ENCODE measurements at places on chromosomes 2 and 18. TPM values are rescaled to one million over a fixed set of nuclear protein-coding genes. Genes with fewer than 3 reads are reported as not detected.

Gene MFSD2B
- not detected for total RNA-seq

Gene ZAP70
- total RNA-seq, result not detected

DNA sequence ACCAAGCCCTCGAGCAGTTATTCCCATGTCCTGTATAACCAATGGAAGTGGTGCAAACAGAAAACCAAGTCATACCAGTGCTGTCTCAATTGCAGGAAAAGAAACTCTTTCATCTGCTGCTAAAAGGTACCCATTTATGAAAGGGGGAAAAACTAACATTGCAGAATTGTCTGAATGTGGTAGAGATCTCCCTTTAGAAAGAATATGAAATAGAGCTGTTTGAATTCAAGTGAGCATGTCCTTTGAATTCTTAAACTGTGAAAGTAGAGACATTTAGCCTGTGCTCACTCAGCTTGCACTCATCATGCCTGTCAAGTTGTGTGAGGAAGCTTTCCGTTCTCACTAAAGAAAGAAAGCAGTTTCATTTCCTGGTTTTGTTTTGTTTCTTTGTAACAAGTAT lies 87.4 kb downstream of the EML4 start:
- no peak for DNase-seq

DNA sequence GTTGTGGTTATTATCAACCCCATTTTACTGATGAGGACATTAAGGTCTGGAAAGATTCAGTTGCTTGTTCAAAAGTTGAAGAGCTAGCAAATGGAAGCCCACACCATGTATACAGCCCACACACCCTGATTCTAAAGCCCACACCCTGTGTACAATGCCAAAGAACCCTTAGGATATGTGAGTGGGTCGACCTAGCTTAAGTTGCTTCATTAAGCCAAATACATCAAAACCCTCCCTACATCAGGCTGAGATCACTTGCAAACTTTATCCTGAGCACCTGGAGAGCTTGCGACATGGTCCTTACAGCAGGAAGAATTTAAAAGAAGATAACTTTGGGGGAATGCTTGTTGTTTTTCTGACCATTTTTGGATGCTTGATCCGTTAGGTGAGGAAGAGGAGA lies 435 bp upstream of the ARHGAP25 start:
- no peak for DNase-seq

- DNase-seq, result no peak
Measured at GRCh38 chr2:83756219-83756618, 702.9 kb downstream of the SUCLG1 start.

DNA sequence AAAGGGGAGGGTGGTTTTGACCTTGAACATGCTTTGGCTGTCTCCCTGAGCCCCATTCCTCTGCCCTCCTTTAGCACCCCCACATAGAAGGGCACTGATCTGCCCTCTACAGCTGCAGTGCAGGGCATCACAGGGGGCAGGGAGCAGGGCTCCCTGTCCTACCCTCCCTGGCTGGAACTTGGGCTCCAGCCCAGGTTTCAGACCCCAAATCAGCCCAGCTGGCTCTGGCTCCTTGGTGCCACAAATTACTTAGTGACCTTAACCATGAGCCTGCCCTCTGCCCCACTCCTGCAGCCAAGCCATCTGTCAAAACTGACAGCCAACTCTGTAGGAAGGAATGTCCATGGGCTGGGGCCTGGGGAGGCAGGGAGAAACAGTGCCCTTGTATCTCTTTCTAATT lies 105.6 kb downstream of the MAPK4 start:
- DNase-seq, result no peak
